Stimulated activated CD4-positive, alpha-beta T cell treated with anti-CD3 and anti-CD28 coated beads, Interleukin-2, amount 100 ng/mL, for 48 hours (primary cell): ENCODE measurements at places on chromosomes 1 and 21.

DNA sequence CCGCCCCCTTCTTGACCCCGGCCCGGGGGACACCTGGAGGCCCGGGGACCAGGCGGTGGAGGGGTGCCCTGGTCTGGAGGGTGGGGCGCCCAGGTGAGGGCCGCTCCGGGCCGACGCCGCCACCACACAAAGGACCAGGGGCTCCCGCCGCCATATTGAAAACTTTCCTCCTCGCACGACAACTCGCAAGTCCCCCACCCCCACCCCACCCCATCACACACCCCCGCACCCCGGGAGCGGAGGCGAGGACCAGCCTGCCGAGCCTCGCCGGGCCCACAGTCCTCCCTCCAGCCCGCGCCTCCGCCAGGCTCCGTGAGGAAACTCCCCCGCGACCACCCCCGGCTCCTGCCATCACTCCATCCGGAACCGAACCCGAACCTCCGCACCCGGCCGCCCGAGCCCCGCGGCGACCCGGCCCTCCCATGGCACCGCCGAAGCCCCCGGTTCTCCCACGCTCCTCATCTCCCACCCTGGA, 733 bp downstream of the KDM5B start:
- DNase-seq, result peak; percentile 31

DNA sequence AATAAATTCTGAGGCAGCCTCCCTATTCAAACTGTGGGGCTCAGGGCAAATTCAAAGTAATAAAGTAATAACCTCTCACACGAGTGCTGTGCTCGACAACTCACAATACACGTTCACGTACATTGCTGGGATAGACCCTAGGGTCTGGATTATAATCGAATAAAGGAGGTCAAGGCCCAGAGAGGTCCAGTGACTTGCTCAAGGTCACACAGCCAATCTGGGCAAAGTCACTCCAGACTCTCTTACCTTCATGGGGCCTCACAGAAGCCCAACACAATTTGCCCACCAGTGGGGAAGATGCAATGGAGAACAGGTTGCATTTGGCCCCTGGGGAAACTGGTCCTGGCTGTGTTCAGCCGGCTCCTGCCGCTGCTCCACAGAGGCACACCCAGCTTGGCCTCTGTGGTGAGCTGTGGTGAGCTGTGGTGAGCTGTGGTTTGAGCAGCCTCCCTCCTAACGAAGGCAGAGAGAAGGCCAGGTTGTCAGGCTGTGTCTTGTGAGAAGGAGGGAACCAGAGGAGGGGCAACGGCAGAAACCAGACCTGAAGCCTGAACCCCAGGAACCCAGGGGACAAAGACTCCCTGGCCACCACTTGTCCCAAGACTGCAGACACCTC, 35.1 kb downstream of the NUAK2 start:
- peak; percentile 61 for DNase-seq

GRCh38 chr1:175219774-175220173, 27.2 kb upstream of the KIAA0040 start:
- DNase-seq, result no peak

DNA sequence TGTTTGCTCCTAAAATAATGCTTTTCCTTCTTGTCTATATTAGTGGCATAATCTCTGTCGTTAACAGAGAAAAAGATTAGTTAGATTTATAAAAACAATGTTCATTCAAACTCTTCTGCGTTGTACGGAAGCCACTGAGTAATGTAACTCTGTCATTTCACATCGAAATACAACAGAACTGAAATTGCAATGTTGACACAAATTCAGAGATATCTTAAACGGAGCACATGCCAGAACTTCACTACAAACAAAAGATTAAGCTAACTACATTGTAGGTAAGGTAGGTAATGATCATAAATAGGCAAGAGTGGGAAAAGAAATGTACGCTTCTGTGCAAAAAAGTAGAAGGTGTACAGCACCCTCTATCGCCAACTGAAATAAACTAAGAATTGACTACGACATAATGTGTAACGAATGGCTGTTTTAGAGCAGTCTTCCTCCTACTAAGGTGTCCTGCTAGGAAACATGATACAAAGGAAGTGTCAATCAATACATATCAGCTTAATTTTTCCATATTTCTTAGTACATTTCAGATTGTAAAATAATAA, 56.6 kb downstream of the PCNX2 start:
- no peak for DNase-seq
